ENCODE measurements at places on chromosomes 1 and 21.

GRCh38 chr1:246245541-246245940 lies 261.5 kb downstream of the SMYD3 start:
- DNase-seq = no peak

DNA sequence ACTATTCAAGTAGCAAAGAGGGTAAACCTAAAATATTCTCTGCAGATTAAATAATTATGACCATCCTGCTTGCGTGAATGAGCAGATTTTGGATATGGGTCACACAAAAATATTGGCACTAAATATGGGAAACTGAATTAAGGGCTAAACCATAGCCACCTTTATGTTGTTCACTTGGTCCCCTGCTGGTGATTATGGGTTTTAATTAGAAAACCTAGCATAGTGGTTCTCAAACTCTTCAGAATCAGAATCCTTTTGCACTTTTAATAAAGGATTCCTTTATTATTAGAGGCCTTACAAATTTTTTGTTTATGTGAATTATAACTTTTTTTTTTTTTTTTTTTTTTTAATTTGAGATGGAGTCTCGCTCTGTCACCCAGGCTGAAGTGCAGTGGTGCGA lies 38.5 kb upstream of the ZNHIT6 start:
- no peak for DNase-seq

- DNase-seq = no peak
These were observed 33.1 kb downstream of the LTN1 start for GRCh38 chr21:28959367-28960099.

DNA sequence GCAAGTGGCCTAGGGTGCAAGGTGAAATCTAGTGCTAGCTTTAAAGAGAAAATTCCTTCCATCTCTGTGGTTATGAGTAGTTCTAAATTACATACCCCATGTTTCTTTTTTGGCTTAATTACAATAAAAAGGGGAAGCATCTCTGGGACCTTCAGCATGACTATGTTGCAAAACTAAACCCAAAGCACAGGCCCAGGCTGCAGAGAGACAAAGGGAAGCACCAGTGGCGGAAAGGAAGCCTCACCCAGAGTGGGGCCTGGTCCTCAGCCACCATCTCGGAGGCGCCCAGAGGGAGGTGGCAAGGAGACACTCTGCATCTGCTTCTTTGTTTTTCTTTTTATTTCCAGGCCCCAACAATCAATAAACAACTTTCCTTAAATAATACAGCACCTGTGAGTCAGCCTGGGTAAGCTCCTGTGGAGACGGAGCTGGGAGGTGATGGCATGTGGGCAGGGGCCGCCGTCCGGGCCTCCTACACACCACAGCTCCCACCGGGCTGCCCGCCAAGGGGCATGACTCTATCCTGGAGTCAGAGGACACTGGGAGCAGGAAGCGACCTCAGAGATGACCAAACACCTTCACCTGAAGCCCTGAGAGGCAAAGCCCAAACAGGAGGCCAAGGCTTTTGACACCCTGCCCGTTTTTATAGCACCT lies 21.7 kb downstream of the ITPKB start:
- no peak for DNase-seq

DNA sequence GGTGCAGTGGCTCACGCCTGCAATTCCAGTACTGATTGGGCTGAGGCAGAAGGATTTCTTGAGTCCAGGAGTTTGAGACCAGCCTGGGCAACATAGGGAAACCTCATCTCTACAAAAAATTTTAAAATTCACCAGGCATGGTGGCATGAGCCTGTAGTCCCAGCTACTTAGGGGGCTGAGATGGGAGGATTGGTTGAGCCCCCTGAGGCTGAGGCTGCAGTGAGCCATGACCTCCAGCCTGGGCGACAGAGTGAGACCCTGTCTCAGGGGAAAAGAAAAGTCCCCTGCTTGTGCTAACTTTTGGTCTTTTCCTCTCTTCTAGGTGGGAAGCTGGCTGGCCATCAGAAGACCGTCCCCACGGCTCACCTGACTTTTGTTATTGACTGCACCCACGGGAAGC lies 1.6 kb downstream of the SRARP start:
- no peak for DNase-seq

- no peak for DNase-seq
These were observed 802.2 kb downstream of the KCNT2 start for GRCh38 chr1:195806060-195806459.

DNA sequence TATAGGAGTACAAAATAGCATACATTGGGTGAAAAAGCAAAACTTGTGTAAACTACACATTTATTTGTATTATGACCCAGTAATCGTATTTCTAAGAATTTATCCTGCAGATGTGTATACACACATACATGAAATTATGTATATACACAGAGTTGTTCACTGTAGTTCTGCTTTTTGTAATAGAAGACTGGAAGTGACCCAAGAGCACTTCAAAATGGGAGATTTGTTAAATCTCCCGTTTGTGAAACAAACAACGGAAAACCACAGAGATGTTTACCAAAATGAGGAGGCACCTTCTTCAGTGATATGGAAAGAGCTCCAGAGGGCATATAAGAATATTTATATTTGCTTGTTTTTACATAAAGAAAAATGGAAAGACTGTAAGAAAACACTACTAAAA lies 18.0 kb upstream of the MNDA start:
- no peak for DNase-seq

DNA sequence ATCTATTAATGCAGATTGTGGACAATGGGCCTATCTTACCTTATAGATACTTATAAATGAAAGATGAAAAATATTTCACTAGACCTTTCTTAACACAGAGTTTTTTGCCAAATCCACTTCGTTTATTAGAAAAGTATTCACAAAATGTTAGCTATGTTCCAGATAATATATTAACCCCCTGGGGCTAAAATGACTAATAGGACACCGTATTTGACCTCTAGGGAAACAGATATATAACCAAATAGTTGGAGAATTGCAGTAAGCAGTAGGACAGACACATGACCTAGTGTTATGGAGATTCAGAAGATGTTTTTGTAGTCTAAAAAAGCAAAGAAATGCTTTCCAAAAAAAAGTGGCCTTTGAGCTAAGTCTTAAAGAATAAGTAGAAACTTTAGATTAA lies 106.9 kb downstream of the SEC16B start:
- DNase-seq = no peak

DNA sequence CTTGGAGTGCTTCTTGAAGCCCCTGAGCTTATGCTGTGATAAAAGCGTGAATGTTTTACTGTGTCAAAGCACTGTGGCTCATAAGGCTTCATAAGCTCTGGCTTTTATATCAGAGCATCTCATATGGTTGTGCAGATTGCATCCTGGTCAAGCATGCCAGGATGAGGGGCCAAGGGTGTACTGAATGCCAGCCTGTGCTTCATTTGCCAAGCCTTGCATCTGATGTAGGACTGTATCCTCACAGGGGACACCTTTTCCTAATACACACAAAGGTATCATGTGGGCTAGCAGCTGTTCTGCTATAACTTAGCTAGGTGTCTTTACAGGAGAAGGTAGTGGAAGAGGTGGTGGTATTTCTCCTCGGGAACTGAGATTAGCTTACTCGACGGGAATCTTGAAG lies 134.7 kb downstream of the ST6GALNAC3 start:
- no peak for DNase-seq

DNA sequence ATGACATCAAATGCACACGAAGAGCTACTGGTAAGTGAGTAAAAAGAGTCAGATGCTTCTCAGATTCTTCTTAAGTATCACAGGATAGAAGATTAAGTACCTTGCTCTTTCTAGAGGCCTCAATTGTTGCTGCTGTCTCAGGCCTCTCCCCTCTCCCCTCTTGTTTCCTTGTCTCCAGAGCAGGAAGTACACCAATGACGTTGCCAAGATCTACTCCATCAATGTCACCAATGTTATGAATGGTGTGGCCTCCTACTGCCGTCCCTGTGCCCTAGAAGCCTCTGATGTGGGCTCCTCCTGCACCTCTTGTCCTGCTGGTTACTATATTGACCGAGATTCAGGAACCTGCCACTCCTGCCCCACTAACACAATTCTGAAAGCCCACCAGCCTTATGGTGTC lies 21.3 kb upstream of the SARS1 start:
- DNase-seq = no peak

GRCh38 chr1:85888921-85889320 lies 180.7 kb upstream of the ZNHIT6 start:
- DNase-seq = no peak

DNA sequence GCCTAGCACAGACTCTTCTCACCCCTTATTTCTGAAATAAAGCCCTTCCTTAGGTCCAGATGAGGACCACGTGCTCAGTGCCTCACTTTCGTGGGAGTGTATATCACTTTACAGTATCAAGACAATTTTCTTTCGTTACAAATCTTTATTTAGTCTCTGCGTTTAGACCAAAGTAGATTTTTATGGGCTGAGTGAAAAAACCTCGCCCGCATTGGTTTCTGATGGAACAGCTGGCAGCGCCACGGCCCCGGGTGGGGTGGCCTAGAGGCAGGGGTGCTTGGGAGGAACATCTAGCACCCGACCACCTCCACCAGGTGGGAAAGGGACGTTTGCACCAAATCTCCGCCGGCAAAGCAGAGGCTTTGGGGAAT lies 7.6 kb downstream of the SIM2 start:
- DNase-seq = no peak

- no peak for DNase-seq
These were observed 203.5 kb upstream of the ZNHIT6 start for GRCh38 chr1:85911742-85912141.

GRCh38 chr1:111602974-111603373 lies 16.6 kb upstream of the RAP1A start:
- DNase-seq = peak; percentile 53

DNA sequence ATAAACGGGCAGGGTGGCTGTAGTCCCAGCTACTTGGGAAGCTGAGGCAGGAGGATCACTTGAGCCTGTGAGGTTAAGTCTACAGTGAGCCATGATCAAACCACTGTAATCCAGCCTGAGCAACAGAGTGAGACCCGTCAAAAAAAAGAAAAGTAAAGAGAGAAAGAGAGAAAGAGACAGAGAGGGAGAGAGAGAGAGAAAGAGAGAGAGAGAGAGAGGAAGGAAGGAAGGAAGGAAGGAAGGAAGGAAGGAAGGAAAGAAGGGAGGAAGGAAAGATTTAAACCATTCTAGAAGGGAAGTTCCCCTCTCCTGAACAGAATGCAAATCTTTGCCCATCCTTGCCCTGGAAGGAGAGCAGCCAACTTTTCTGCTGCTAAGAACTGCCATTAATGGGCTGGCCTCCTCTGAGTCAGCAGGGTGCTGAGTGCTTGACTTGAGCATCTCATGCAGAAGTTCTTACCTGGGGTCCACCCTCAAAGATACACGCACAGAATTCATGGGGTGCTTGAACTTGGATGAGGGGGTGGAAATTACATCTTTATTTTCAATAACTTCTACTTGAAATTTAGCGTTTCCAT lies 24.5 kb upstream of the TARDBP start:
- DNase-seq = no peak

GRCh38 chr1:221816899-221817298 lies 75.0 kb upstream of the DUSP10 start:
- DNase-seq = no peak

GRCh38 chr1:46481961-46482360 lies 7.7 kb upstream of the DMBX1 start:
- DNase-seq = no peak

DNA sequence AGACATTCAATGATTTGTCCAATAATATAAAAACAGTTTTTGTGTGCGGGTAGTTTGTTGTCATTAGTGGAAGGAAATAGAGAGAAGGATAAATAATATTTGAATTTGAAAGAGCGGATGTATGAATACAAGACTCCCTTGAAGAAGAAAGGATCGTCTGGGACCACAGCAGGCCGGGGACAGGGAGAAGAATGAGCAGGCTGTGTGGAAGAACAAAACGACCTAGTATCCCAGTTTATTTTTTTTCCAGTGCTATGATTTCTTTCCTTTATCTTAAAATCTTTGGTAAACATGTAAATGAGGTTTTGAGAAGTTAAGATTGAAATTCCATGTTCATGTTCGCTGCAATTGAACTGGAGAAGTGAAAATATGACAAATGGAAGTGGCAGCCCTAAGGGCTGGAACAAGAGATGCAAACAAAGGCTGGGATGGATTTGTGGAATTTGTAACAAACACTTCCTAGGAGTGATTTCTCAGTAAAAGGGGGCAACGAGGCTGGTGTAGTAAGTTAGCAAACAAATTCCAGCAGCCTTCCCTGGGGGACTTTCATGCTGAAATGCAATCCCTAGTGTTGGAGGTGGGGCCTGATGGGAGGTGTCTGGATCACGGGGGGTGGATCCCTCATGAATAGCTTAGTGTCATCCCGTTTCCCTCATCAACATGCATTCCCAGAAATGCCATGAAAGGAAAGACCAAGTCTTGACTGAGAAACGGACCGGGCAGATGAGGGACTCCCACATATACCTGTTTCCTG lies 10.2 kb upstream of the IFI16 start:
- DNase-seq = no peak

DNA sequence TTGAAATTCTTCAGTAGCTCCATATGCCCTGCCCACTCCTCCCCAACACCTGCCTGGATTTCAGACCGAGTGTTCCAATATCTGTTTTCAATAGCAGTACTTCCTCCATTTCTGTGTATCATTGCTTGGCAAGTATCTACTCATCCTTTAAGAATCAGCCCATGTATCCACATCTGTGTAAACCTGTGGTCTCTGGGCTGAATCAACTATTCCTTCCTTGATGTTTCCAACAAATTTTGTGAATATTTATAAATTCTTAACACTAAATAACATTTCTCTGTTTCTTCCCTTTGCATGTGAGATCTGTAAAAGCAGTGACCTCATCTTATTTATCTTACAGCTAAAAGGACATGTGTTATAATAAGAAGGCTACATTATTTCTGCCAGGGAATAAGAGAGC lies 26.0 kb upstream of the UAP1 start:
- DNase-seq = no peak

GRCh38 chr1:87115891-87116290 lies 201.5 kb downstream of the HS2ST1 start:
- no peak for DNase-seq

DNA sequence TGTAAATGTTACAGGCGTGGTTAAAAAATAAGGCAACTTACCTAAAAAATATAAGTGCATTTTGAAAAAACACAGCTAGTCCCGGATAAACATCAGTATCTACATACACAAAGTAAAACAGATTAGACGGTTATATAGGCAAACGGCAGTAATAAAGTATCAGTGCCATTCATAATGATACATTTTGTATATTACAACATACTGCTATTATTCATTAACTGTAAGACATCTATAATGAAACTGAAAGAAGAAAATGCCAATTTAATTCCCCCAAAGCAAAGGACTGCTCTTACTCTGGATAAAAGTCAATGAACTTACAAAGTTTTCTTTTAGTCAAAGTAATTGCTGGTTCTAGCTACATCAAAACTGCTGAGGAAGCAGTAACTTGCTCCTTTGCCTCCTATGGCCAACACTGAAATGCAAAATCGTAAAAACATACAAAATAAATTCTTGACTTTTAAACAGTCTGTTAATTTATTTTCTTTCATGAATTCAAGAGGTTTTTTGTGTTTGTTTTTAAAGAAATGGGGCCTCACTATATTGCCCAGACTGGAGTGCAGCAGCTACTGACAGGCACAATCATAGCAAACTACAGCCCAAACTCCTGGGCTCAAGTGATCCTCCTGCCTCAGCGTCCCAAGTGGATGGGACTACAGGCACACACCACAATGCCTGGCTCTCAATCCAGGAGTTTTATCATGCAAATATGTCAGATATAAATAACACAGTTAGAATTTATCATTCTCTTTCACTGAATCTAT lies 23.9 kb downstream of the TMEM50B start:
- no peak for DNase-seq

- no peak for DNase-seq
These were observed 29.4 kb upstream of the PPP2R5A start for GRCh38 chr1:212255705-212256307.

GRCh38 chr1:84363019-84363418 lies 35.3 kb upstream of the DNASE2B start:
- no peak for DNase-seq
